ENCODE measurements at places on chromosomes 6 and 20.

GRCh38 chr20:991850-992249 lies 10.3 kb downstream of the RSPO4 start:
- peak; percentile 29 for DNase-seq

DNA sequence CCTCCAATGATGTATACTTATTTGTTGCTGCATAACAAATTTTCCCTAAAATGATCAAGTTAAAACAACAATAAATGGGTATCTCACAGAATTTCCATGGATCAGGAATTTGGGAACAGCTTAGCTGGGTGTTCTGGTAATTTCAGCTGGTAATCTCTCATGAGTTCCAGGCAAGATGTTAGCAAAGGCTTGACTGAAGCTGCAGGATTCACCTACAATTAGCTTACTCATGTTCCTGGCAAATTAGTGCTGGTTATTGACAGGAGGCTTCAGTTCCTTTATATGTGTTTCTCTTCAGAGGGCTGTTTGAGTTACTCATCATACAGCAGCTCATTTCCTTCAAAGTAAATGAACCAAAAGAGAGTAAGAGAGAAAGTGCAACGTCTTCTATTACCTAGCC lies 506.3 kb upstream of the IMPG1 start:
- no peak for DNase-seq

DNA sequence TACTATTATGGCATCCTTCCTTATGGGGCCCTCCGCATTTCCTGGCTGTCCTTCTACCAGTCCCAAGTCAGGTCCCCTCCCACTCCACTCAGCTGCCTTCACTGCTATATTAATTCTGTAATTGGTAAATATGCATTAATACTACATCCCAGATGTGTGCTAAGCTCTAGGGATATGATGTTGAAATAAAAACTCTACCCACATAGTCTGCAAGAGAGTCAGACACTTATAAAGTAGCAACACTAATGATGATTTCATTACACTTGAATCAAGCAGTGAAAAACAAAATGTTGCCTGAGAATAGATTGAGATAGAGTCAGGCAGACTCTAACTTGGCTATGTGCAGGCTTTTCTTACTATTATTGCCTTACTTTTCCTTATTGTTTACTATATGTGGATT lies 62.4 kb downstream of the AIG1 start:
- DNase-seq, result no peak

DNA sequence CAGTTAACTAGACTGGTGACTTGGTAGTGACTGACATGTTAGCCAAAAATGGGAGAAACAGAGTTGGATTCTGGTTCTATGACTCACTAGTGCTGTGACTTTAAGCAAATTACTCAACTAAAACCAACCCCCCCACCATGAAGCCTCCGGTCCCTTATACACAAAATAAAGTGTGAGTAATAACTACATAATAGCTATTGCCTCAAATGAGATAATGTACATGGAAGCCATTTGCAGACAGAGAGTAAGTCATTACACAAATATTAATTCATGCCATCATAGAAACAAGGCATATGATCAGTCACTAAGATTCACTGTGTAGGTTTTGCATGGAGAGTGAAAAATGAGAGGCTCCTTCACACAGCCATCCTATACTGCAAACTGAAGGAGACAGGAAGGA lies 111.9 kb downstream of the HIVEP2 start:
- DNase-seq, result no peak

DNA sequence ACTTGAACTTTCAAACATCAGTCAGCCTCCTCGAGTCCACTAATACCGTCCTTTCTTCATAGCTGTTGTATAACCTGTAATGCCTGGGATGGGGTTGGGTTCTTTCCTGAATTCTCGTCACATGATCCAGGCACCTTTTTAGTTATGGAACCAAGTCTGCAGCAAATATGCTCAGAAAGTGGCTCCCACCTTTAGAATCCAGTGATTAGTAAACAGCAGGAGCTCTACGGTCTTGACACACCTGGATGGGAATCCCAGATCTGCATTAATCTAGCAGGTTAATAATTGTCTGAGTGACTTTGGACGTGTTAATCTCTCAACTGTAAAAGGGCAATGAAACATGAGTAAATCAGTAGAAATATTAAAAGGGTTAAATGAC lies 729 bp upstream of the ZHX3 start:
- no peak for DNase-seq

- no peak for DNase-seq
These were observed 78.1 kb downstream of the UST start for GRCh38 chr6:148824960-148825359.

GRCh38 chr6:127950566-127951145 lies 49.8 kb upstream of the THEMIS start:
- no peak for DNase-seq

GRCh38 chr6:48080227-48081009 lies 30.6 kb downstream of the PTCHD4 start:
- no peak for DNase-seq

DNA sequence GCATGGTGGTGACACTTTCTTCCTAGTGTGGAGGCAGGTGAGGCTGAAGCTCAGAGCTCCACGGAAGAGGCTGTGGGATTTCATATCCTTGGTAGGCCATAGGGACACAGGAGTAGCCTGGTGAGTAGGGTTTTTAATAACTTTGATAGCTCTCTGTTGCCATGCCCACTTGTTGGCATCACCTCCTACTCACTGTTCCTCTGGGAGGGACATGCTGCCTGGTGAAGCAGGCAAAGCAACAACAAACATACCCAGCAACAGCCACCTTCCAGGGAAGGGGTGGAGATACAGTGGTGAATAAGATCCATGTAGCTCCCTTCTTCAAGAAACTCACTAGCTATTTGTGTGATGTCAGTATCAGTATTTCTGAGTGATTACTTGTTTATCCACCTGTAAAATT lies 285.4 kb downstream of the CLIC5 start:
- no peak for DNase-seq

DNA sequence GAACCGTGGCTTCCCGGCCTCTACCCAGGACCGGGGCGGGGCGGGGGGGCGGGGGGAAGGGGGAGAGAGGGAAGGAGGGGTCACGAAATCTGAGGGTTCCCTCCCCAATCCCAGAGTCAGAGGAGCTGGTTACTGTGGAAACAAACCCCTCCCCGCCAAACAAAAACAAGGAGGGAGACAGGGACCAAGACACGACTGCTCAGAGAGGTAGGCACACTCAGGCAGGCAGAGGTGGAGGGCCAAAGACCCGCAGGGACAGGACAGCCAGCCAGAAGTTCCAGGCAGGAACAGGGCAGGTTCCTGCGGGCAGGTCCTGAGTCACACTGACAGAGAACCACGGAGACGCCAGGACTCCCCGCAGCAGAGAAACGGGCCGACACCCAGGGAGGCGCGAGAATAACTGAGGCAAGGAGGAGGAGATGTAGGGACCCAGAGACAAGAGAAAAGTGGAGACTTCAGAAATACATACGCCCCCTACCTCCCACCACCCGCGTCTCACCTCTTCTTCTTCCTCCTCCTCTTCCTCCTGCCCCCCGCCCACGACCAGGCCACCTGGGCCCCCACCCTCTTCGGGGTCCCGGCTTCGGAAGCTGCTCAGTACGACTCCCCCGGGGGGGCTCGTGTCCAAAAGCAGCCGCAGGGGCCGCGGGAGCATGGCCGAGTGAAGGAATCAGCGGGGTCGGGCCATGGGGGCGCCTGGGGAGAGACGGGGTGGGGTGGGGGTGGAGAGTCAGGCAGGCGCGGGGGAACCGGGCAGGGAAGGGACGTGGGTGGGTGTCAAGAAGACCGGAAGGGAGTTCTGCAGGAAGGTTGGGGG lies 578 bp downstream of the RGL2 start:
- DNase-seq, result peak; percentile 66

DNA sequence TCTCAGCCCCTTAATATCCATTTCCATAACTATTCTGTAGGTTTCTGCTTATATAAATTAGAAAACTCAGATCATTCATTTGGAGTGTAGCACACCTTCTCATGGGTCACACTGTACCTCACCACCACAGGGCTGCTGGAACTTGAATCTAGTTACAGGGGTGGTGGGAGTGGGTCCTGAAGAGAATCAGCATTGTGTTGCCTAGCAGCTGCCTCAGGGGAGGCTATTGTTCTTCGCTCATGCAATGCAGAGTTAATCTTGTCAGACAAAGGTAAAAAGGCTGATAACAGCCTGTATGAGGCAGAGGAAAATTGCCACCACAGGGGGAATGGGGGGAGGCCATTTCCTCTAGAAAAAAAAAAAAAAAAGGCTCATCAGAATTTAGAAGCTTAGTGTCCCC lies 496.0 kb upstream of the ADGRB3 start:
- no peak for DNase-seq

DNA sequence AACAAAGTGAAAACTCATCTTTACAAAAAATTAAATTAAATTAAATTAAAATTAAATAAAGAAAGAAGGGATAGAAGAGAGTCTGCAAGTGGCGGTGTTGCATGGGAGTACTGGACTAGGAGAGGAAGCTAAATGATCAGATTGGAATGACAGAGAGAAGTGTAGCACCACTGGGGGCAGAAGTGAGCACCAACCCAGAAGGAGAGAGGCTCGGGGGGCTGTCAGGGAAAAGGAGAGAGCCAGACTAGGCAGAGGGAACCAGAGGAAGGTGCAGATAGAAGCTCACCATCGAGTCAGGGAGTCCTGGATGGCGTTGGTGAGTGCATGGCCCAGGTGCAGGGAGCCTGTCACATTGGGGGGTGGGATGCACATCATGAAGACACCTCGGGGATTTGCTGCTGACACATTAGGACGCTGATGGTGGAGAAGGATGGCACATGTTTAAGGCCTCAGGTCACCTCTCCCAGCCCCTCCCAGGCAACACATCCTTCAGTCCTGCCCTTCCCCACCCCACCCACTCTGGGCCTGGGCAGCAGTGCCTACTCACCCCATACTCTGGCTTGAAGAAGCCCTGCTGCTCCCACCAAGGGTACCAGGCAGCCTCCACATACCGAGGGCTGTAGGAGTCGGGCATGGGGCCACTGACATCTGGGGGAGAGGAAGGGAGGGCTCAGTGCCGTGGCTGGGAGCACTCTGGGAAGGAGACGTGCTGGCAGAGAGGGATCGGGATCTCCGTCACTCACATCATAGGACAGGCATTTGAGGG lies 4.0 kb downstream of the VARS1 start:
- DNase-seq, result peak; percentile 62

DNA sequence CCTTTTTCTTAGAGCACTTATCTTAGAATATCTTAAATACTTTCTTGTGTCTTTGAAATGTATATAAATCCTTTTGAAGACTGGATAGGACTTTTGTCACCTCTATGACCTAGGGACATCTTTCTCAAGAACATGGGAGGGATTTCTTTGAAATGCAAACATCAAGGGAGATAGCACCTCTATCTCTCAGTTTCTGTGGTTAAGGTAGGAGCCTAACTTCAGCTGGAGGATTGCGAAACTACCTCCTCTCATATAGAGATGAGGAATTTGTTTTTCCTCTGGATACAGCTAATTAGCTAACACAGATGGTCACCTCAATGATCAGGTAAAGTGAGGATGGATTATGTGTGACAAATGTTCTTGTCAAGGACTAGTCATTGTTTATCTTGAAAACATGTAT lies 631.3 kb upstream of the IMPG1 start:
- no peak for DNase-seq

DNA sequence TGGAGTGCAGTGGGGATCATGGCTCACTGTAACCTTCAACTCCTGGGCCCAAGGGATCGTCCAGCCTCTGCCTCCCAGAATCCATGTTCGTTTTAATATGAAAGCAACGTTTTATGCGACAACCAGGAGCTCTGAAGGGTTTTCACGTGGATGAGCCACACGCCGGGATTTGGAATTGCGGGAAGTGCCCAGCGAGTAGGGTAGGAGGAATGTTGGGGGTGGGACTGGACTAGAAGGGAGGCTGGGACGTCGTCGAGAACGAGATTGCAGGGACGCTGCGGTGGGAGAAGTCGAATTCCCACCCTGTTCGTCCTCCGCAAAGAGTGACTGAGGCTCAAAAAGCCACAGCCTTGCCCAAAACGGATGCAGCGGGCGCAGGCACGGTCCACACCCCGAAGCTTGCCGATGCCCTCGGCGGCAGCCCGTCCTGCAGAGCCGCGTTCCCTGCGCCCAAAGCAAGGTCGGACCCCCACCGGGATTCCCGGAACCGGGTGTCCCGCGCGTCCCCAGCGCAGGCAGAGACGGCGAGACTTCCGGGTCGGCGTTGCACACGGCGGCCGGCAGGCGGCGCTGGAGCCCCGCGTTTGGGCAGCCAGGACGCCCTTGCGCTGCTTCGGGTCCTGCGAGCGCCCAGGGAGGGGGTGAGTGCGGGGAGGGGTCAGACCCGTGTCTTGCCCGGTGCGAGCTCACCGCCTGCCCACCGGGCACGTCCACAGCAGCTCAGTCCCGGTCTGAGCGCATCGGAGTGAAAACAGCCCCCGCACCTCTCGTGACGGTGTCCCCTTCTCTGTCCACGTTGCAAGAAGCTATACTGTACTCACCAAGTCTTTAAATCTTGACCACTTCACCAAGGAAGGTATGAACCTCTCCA lies 87.8 kb downstream of the DHX35 start:
- DNase-seq, result peak; percentile 83

DNA sequence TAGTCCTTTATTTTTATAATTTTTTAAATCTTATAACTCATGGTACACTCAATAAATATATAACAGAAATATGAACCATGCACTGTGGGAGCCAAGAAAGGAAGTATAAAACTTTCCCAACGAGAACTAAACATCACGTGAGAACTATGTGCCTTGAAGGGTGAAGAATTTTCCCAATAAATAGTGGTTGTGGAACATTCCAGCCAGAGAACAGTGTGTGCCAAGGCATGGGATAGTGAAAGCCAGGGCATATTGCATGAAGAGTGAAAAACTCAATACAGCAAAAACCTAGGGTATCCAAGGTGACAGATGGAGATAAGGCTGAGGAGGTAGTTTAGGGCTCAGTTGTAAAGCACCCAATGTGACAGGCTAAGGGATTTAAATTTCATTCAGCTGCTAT lies 86.1 kb downstream of the SIM1 start:
- DNase-seq, result no peak

DNA sequence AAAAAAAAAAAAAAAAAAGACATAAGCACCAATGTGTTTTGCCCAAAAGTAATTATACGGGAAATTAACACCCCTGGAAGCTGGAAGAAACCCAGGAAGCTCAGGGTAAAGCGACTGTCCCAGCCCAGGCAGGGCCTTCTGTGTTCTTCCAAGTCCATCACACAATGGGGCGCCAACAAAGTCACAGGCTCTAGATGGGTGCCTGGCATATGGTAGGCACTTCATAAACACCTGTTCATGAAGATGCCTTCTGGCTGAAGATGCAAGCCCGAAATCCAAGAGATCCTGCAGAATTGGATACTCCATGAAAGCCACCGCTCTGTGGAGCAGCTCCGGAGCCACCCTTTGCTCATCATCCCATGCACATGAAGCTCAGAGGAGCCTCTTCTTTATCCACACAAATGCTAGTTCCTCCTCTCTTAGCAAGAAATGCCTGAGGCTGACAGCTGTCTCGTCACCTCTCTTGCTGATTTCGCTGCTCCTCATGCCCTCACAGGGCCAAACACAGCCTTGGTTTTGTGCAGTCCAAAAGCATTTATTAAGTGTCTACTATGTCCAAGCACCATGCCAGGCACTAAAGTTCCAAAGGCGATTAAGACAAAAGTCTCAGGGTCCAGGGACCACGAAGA lies 76.6 kb downstream of the TRERF1 start:
- no peak for DNase-seq

- DNase-seq, result no peak
These were observed 28.1 kb upstream of the AKAP7 start for GRCh38 chr6:131107151-131107550.

GRCh38 chr6:132780770-132781371 lies 17.6 kb downstream of the SLC18B1 start:
- DNase-seq, result no peak
